Amygdala (tissue), 56 donors: ENCODE measurements at places on chromosomes 4 and X.

GRCh38 chrX:47623540-47624027, 3.9 kb upstream of the SYN1 start:
- DNase-seq = peak; percentile 49

GRCh38 chrX:21382715-21383114, 8.5 kb downstream of the CNKSR2 start:
- DNase-seq = no peak

DNA sequence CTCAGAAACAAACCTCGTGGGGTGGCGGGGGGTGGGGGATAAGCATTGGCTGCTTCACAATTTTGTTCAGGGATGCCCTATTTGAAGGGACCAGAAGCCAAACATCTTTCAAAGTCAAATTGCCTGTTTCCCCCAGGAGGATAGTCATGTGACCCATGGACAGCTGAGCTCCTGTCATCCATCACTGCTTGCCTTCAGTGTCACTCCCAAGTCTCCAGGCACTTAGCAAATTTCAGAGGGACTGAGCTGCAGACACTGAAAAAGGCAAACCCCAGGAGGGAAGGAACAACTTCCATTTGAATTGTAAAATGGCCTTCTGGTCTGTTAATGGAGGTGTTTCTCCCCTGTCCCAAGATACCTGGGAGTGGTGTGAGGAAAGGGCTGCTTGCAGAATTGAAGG, 73.4 kb downstream of the FRMPD3 start:
- DNase-seq = no peak

GRCh38 chr4:153140294-153140693, 63.9 kb upstream of the TRIM2 start:
- DNase-seq = no peak

GRCh38 chrX:45710081-45710801, 509.6 kb upstream of the DIPK2B start:
- DNase-seq = no peak

- no peak for DNase-seq
These were observed at the start of gene FHDC1 for GRCh38 chr4:152935631-152936445. Gene FHDC1 (plus strand): TSS chr4:152936323. CDS start chr4:152943058, 6,735 bp downstream.

- DNase-seq = no peak
These were observed 1411.2 kb downstream of the RAPGEF2 start for GRCh38 chr4:160514126-160514525.

- DNase-seq = no peak
These were observed 31.2 kb upstream of the PAGE1 start for GRCh38 chrX:49726966-49727365.

GRCh38 chr4:151251603-151252304, 25.2 kb upstream of the PRSS48 start:
- DNase-seq = no peak

- no peak for DNase-seq
These were observed 118.0 kb downstream of the PDE5A start for GRCh38 chr4:119510395-119511149.

- DNase-seq = no peak
These were observed 67.9 kb downstream of the GAB1 start for GRCh38 chr4:143404555-143404954.

GRCh38 chrX:23726191-23726590, 16.9 kb downstream of the ACOT9 start:
- no peak for DNase-seq
